ENCODE measurements at places on chromosomes 6 and 20. TPM values are rescaled to one million over a fixed set of nuclear protein-coding genes. Genes with fewer than 3 reads are reported as not detected.

GRCh38 chr6:105981002-105981887 lies 104.9 kb upstream of the PRDM1 start:
- no peak for DNase-seq
- H3K4me1 ChIP-seq, result peaks cover 14% of the 10 kb centered on the region
- no peak overlapping the region for H3K27ac ChIP-seq
- H3K36me3 ChIP-seq, result no peaks in the 10 kb centered on the region

- no peaks in the 10 kb centered on the region for H3K27me3 ChIP-seq
- peaks cover 23% of the 10 kb centered on the region for H3K4me1 ChIP-seq
- no peak overlapping the region for H3K4me3 ChIP-seq
- H3K36me3 ChIP-seq, result peaks cover 27% of the 10 kb centered on the region
- no peak overlapping the region for H3K27ac ChIP-seq
These were observed 2.5 kb downstream of the HDDC2 start for GRCh38 chr6:125299257-125299656.

GRCh38 chr6:128415387-128415786 lies 105.0 kb downstream of the PTPRK start:
- DNase-seq, result no peak
- H3K4me1 ChIP-seq, result no peaks in the 10 kb centered on the region
- H3K27ac ChIP-seq, result no peak overlapping the region
- H3K4me3 ChIP-seq, result no peak overlapping the region
- no peaks in the 10 kb centered on the region for H3K27me3 ChIP-seq

Gene ULBP2
- total RNA-seq, result 0.27 TPM

Gene TRIM15
- not detected for total RNA-seq

Gene BCAS1
- not detected for total RNA-seq
